ENCODE measurements at places on chromosomes 3 and 15.

DNA sequence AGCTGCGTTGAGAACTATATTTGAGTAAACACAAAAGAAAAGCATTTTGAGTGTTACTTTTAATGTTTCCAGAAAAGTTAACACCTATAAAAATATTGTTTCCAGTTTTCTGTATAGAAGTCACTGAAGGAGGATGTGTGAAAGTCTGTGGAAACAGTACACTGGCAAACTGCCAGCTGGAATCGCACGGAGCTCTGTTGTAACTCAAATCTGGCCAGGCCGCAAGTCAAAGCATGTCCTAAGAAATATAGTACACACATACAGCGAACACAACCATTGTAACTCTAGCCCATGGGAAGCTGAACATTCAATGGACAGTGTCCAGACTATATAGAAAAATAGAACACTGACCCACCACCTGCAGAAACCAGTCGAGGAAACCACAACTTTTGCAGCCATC lies 657.2 kb downstream of the FHIT start:
- no peak for DNase-seq

- DNase-seq: no peak
Measured at GRCh38 chr3:42308651-42309050, 42.7 kb upstream of the CCK start.

GRCh38 chr15:97977734-97978133 lies 17.2 kb downstream of the ARRDC4 start:
- no peak for DNase-seq

GRCh38 chr15:36775209-36775608 lies 195.8 kb downstream of the CDIN1 start:
- DNase-seq: no peak

DNA sequence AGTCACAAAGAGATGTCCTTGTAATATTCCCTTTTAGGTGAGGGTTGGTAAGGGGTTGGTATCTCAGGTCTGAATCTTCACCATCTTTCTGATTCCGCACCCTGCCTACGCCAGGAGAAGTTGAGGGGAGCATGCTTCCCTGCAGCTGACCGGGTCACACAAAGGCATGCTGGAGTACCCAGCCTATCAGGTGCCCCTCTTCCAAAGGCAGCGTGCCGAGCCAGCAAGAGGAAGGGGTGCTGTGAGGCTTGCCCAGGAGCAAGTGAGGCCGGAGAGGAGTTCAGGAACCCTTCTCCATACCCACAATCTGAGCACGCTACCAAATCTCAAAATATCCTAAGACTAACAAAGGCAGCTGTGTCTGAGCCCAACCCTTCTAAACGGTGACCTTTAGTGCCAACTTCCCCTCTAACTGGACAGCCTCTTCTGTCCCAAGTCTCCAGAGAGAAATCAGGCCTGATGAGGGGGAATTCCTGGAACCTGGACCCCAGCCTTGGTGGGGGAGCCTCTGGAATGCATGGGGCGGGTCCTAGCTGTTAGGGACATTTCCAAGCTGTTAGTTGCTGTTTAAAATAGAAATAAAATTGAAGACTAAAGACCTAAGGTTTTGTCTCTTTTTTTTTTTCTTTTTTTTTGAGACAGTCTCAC lies 19.8 kb downstream of the TYRO3 start:
- no peak for DNase-seq

DNA sequence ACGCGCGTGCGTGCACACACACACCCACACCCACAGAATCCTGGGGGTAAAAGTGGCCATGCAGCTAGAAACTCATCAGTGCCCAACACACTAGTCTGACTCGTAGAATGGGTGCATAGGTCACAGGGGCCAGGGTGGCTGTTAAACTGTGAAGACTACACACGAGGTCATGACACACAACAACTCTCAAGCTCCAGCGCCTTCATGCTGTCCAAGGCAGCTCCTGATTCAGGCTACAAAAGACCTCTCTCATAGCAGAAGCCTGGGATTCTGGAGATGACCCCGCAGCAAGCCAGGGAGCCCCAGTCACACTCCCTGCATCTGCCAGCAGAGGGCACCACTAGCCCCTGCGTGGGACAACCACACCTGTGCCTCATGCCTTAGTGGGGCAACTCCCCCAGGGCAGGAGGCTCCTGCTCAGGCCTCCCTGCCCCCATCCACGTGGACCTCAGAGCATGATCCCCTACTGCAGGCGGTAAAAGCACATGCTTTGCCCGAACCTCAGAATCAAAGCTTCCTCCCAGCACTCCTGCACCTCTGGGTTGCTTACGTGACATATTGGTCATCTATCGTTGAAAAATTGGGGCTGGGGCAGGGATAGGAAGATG lies 93.1 kb downstream of the LRIG1 start:
- peak; percentile 78 for DNase-seq

- no peak for DNase-seq
Measured at GRCh38 chr3:49132437-49133225, at the start of gene LAMB2. Gene LAMB2 (minus strand): TSS chr3:49133050. CDS start chr3:49132867, 183 bp downstream.

DNA sequence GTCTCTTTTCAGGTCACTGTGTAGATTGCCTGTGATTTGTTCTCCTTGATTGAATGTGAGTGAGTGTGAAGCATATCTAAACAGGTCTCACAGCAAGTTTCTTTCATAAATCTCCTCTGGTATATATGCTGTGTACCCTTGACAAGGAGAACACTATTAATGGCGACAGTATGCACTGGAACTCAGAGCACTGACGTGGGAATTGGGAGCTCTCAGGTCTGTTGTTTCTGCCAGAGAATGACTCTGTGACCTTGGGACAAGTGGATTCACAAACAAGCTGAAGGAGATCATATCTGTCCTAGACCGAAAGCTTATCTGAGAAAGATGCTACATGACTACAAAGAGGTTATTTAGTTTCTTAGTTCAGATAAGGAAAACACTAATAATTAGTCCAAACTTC lies 326.3 kb upstream of the TPRG1 start:
- DNase-seq: no peak

GRCh38 chr15:94582368-94582767 lies 351.0 kb downstream of the MCTP2 start:
- DNase-seq: no peak

DNA sequence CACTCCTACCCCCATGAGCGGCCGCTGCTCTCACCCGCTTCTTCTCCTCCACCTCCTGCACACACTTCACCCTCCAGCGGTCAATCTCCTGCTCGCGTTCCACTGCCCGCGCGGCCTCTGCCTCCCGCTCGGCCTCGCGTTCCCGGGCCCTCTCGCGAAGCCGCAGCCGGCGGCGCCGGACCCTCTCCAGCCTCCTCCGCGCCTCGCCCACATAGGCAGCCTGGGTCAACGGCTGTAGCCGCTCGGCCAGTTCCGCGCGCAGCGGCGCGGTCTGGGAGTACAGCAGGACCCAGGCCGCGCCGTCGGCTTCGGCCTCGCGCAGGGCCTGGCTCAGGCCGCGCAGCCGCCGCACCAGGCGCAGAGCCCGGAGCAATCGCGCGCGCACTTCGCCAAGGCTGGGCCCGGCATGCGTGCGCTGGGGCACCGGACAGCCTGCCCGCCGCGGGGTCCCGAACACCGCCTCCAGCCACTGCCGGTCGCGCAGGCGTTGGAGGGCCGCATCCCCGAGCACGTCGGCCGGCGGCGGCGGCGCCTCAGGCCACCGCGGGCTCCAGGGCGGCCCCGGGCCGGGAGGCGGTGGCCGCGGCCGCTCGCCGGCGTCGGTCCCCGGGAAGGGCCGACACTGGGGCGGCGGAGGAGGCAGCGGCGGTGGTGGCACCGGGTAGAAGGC lies 595 bp downstream of the PDCD7 start:
- peak; percentile 23 for DNase-seq

DNA sequence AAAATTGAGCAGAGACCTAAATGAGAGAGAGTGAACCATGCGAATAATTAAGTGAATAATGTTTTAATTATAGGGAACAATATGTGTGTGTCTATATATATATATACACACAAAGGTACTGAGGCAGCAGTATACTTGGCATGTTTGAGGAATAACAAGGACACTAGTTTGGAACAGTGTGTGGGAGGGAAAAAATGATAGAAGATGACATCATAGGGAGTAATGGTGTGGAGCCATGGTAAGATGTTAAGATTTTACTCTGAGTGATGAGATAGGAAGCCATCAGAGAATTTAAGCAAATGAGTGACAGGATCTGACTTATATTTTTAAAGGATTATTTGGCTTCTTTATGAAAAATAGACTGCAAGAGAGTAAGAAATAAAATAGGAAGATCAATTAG lies 29.1 kb downstream of the DTWD1 start:
- DNase-seq: no peak

GRCh38 chr3:191380001-191380400 lies 49.7 kb upstream of the UTS2B start:
- DNase-seq: no peak

GRCh38 chr3:39118931-39119660 lies 11.6 kb downstream of the TTC21A start:
- no peak for DNase-seq

GRCh38 chr3:107271787-107272387 lies 105.4 kb upstream of the CCDC54 start:
- no peak for DNase-seq

GRCh38 chr15:48414015-48414414 lies 82.8 kb downstream of the DUT start:
- DNase-seq: no peak

- no peak for DNase-seq
Measured at GRCh38 chr15:88880944-88881740, 14.2 kb downstream of the HAPLN3 start.

DNA sequence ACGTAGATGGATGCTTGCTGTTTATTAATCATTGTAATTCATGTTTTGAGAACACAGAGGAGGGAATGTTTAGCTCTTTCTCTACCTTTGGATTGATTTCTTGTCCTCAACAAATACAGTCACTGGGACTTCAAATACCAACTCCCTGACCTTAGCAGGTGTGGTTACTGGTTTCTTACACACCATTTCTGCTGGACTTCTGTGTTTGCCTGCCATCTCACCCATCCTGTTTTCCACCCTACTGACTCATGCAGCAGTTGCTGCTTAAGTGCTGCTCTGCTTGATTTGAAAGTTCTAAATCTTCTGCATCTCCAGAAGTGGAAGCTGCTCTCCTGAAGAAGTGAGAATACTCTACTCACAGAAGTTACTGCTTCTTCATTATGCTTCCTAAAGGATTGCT lies 170.3 kb downstream of the ZPLD1 start:
- DNase-seq: no peak

DNA sequence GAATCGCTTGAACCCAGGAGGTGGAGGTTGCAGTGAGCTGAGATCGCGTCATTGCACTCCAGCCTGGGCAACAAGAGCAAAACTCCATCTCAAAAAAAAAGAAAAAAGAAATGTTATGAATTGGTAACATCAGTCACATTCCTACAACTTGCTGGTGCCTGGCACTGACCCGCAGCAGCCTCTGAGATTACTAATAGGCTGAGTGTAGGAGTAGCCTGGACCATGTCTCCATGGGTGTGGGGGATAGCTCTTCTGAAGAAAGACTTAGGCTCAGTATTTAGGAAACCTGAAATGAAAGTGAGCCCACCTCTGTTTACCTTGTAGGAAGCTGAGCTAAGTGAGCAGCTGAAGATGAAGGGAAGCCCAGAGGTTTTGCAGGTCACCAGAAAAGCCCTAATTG lies 148.3 kb downstream of the LRRC28 start:
- DNase-seq: no peak

GRCh38 chr3:192858849-192859585 lies 58.6 kb downstream of the MB21D2 start:
- no peak for DNase-seq

- DNase-seq: no peak
Measured at GRCh38 chr15:69107025-69107620, 53.3 kb upstream of the GLCE start.

DNA sequence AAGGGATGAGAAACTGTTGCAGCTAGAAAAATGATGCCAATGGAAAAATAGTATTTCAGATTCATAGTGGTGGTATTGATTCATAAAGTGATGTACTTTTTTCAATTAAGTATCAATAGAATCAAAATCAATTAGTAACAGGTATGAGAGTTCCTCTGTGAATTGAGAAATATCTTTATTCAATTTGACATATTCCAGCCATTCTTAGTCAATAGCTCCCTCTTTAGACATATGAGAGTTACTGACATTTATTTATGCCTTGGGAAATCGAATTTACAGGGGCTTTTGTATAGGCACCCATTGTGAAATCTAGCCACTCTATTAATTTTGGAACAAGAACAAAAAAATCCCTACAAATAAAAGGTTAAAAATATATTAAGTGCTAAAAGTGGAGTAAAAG lies 386.9 kb upstream of the CNTN3 start:
- no peak for DNase-seq

- no peak for DNase-seq
Measured at GRCh38 chr15:57698991-57699390, 7.5 kb upstream of the POLR2M start.

DNA sequence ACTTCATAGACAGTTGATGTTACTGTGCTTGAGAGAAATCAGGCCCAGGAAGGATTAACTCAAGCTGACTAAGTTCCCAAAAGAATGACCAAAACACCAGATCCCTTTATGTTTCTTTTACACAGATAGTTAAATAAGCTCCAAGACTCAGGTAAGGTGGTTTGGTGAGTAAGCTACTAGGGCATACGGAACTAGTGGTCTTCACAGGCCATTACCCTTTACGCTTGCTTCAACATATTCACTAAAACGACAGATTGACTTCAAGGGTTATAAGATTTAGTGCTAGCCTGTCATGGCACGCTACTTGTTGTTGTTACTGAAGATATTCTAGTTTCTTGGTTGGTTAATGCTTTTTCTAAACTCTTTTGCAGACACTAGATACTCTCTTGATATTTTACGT lies 369.3 kb downstream of the LPP start:
- no peak for DNase-seq

DNA sequence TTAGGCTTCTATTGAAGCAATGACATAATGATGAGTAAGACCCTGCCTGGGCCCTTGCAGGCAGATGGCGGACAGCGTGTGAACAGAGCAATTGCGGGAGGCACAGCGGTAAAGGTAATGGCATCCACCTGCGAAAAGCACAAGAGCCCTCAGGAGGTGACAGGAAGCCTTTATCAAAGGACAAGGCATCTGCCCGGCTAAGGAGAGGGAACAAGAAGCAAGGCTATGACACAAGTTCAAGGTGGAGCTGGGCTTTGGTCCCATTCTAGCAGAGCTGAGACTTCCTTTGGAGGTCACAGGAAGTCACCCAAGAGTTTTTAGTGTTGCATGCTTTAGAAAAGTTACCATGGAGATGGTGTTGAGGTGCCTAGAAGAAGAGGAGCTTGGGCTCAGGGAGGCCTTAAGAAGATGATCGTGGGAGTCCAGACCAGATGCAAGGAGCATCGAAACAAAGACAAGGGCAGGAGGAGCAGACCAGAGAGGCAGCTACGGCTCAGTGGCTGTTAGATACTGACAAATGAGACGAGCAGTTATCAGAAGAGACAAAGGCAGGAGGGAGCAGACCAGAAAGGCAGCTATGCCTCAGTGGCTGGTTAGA lies 34.5 kb downstream of the OSBPL10 start:
- DNase-seq: no peak

DNA sequence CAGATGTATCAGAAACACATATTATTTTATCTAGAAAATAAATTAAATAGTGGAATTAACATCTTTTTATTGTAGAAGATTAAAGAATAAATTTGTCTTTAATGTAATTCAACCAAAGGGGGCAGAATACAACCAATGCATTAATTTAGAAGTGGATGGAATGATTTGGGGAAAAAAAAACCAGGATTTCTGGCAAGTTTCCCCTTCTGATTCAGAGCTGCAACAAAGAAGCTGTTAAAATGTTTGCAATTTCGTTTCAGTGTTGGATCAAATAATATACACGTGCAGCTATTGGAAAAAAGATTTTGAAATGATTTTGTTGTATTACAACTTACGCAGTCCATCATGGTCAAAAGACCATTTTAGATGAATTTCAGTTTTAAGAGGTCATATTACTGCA lies 71.6 kb upstream of the ZNF280D start:
- DNase-seq: no peak

GRCh38 chr3:24387493-24387892 lies 107.2 kb downstream of the THRB start:
- no peak for DNase-seq

GRCh38 chr3:106239195-106239697 lies 370.4 kb upstream of the CBLB start:
- no peak for DNase-seq

Data from activated CD4-positive, alpha-beta T cell treated with anti-CD3 and anti-CD28 coated beads, Interleukin-2, amount 50 U/mL, for 1 hour (primary cell).